ENCODE measurements at places on chromosomes 12 and 14.

DNA sequence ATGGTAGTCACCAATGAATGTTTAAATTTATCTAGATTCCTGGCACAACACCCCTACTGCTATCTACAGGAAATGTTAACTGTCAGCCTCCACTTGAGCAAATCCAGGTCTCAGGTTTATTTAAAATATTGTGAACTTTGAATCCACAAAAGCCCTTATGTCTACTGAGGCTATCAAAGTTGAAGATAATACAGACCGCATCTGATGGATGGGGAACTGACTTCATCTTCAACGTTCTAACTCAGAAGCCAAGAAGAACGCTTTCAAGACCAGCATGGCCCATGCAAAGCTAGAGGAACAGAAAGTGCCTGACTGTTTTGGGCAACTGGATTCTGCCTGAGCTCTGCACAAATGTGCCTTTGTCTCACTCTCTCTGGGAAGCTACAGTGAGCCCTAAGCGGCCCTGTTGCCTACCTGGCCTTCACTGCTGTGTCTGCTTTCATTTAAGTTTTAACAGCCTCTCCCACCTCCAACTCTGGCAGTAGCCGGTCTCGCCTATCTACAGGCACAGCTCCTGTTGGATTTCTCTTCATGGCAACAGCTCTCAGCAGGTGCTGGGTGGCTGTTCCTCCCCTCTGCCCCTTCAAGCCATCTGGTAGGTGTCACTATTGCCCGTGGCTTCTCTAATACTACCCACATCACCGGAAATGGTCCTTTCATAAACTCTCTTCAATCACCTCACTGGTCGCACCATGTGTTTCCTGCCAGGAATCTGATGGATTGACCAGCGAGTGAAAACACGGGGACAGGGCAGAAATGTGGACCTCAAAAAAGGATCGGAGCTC is 112.1 kb upstream of the OVCH1 start:
- DNase-seq: no peak

- no peak for DNase-seq
Measured at GRCh38 chr12:45540661-45541341, 188.7 kb upstream of the ARID2 start.

- no peak for DNase-seq
Measured at GRCh38 chr14:73227812-73228781, 9.2 kb upstream of the PAPLN start.

GRCh38 chr12:100826323-100826722 is 31.7 kb downstream of the ANO4 start:
- DNase-seq: peak; percentile 55

DNA sequence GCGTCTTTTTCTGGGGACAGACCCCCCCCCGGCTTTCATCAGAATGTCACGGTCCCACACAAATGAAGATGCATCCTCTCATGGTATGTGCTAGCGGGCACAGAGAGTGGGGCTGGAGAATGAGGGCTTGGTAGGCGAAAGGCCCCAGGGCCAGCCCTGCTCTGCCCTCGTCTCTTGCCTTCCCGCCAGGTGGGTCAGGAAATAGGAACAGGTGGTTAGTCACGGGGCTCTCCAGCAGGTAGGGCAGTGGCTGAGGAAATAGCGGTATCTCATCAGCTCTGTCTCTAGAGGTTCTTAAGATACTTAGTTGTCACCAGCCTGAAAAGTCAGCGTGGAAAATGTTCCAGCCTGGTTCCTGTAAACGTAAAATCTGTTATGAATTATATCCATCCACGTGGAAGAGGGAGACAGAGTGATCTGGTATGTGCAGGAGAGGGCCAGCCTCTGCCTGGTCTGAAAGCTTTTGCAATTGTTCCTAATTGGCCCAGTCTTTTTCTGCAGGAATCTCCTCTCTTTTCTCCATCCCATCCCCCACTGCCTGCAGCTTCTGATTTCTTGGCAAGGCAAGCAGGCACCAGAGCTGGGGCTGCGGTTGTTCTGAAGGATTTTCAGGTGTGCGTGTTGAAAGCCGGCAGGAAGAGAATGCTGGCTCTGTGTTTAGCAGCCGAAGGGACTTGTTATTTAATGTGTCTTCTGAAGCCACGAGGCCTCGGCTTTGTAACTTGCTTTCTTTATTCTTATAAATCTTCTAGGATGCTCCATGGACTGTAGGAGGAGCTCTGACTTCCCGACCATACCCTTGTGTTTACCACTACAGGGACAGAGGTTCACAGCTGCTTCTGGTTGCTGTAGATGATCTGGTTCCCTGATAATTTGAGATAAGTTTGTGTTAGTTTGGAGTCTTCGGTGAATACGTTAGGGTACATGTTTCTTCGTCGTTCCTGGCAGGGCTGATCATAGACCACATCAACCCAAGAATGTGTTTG is 131.1 kb downstream of the CACNA1C start:
- no peak for DNase-seq

DNA sequence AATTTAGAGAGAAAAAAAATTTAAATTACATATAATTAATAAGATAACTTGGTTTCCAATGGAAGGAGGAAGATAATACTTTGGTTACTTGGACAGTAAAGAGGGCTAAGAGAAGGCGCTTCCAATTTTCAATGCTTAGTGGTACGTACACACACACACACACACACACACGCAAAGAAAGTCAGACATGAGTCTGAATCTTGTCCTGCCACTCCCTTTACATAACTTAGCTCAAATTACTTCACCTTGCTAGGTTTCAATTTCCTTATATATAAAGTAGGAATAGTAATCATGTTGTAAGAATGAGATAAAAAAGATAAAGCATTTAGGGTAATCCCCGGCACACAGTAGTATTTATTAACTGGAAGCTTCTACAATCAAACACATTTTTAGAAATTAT is 39.7 kb upstream of the VCPKMT start:
- no peak for DNase-seq

GRCh38 chr14:99870617-99871016 is 77.4 kb downstream of the EML1 start:
- DNase-seq: no peak

- no peak for DNase-seq
Measured at GRCh38 chr12:21971344-21971743, 30.1 kb upstream of the ABCC9 start.

Measured in putamen (tissue), 1 donor.